ENCODE measurements at places on chromosomes 16 and 17.

DNA sequence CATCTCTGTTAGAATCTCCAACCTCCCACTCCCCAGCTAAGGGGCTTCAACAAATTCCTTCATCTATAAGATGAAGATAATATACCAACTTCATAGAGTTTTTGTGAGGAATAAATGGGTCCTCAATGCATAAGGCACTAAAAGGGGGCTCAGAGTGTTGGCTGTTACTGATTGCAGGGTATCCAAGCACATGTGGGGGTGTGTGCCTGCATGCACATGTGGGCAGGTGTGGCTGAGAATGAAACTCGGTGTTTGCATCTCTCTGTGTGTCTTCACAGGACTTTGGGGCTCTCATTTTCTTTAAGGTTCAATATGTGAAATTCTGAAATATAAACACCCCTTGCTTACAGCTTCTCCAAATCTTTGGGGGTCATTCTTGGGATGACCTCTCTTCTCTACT lies 4.1 kb upstream of the PPP1R9B start:
- peak; percentile 31 for DNase-seq

- DNase-seq: no peak
These were observed 219.7 kb upstream of the CDH5 start for GRCh38 chr16:66146798-66147197.

GRCh38 chr16:77960766-77961165 lies 61.6 kb upstream of the CLEC3A start:
- DNase-seq: no peak

DNA sequence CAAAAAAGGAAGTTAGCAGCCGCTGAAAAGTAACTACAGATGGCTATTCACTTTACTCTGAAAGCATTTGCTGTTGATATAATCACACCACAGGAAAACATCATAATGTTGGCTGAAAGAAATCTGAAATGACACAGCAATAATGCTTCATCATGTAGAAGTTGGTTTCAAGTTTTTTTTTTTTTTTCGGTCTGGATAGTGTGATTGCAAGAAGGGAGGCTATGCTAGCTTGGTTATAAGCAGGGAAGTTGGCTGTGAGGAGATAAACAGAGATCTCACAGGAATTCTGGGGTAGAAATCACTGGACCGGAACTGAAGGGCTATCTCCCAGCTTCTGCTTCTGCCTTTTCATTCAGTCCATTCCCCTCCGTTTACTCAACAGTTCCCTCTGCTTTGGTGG lies 57.9 kb downstream of the MYO1D start:
- DNase-seq: peak; percentile 70

DNA sequence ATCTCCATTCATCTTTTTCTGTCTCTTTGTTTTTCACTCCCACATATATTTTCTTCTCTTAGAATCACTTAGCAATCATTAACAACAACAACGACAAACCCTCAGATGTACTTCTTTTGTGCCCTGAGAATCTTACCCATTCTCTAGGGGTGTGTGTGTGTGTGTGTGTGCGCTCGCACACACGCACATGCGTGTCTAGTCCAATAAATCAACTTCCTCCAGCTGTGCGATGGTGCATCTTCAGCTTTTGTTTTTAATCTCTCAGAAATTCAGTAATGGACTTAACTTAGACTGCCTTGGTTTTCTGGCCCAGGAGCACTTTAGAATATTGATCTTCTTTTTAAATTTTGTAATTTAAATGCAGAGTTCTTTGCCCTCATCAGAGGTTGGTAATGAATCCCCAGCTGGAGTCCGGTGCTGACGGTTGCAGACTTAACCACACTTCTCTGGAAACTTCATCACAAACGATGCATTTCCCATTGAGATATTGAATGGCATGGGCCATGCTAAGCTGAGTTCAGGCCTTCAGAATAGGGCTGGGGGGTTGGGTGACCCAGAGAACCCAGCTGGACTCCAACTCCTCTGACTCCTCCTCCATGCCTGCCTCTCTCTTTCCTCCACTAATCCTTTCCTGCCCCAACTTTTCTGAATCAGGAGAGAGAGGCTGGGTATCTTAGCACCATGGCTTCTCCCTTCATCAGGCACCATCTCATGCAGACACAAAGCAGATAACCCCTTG lies 193.9 kb downstream of the ZNF18 start:
- DNase-seq: no peak

GRCh38 chr17:41322094-41322902 lies 6.8 kb upstream of the KRTAP17-1 start:
- DNase-seq: no peak

DNA sequence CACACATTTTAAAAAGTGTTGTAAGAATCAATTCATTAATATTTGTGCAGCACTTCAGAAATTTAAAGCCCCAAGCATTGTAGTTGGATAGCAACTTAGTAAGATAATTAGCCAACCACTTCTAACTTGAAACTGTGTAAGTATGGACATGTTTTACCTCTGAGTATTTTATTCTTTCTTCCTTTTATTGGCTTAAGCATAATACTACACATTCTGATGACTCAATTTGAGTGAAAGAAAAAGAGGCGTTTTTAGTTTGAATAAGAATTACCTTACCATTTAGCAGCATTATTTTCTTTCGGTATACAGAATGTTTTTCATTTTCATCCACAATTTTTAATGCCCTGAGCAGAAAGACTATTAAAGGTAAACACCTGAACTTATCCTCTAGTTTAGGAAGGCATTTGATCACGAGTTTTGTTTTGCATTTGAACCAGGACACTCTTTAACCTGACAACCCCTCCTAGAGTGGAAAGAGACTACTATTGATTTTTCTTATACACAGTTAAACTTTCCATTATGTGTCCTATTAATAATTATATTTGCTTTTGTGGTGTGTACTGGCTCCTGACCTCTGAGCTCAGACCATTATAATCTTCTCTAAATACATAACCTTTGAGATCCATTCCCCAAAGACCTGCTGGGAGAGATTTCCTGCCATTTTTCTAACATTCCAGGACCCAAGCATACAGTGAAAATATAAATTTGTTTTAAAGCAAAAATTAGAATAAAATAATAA lies 9.2 kb downstream of the NACA2 start:
- DNase-seq: no peak

GRCh38 chr17:69609473-69610305 lies 195.2 kb downstream of the MAP2K6 start:
- no peak for DNase-seq

DNA sequence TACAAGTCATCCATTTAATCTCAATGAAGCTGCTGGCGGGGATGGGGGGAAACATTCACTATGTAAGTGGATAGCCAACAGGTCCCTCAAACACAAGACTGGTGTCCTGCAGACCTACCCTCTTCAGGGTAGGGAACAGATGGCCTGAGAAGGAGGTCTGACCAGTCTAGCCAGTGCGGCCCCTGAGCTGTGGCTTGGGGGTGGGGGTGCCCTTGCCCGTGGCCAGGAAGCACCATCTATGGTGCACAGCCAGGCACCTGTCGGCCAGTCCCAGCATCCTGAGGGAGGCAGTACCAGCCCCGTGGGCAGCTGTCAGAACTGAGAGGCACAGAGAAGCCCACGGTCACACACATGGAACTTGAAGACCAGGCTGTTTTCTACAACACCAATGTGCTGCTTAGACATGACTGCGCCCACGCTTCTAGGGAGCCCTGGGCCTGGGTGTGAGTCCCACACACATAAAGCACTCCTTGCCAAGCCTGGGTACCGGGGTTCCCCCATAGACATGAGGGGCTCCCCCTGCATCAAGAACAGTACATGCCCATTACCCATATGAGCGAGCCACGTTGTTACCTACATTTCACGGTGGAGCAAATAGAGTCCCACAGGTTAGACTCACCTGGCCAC lies 40.9 kb downstream of the RMI2 start:
- no peak for DNase-seq

DNA sequence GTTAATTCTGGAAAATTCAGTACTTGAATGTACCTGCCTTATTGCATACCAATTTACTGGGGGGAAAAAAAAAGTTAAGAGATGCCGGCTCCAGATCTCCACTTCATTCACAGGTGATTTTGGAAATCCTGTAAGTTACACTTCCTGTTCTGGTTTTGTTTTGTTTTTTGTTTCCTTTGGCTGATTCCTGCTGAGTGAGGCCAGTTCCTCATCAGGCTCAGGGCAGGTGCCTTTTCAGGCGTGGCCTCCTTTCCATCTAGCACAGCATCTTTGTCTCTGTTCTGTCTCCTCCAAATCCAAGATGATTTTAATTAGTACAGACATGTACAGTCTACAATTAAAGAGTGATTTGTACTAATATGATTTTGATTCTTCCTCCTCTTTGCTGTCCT lies 19.2 kb downstream of the CYB561 start:
- DNase-seq: no peak

DNA sequence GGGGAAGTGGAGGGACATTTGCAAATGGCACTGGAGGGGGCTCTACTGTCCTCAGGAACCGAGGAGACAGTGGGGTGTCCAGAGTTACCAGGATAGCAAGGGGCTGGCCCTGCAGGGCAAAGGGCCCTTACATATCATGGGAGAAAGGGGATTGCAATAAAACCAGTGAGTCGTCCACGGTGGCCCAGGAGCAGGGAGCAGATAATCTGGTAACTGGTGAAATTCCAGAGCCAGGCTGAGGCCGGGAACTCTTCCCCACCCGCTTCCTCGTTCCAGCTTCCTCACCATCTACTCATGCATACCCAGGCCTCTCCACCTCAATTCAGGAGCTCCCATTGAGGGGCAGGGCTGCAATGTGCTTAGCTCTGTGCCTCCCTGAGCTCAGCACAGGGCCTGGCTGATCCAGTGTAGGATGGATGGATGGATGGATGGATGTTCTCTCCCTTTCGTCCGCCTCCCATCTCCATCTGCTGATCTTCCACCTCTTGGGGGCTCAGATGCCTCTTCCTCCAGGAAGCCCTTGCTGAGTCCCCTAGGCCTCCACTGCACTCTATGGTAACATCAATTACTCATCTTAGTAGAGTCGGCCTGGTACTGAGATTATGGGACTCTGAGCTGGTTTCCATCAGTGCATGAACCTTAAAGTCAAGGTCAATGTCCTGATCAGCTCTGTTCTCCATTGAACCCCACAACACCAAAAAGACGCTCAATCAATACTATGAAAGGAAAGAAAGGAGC lies 41.2 kb upstream of the NDRG4 start:
- no peak for DNase-seq

DNA sequence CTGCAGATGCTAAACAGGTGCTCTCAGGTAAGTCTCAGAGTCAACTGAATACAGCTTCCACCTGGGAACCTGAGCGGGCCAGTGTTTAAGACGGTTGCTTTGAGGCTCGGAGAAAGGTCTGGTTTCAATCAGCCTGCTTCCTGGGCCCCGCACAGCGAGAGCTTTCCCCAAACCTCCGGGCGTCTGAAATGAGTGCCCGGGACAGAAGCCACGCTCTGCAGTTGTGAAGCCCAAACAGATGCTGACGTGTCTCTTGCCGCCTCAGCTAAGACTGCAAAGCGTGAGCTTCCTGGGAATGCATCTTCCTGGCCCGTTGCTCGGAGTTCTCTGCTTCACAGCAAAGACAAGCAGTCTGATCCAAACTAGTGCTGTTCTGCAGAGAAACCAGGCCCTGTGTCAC lies 36.7 kb downstream of the PLXDC1 start:
- DNase-seq: no peak

DNA sequence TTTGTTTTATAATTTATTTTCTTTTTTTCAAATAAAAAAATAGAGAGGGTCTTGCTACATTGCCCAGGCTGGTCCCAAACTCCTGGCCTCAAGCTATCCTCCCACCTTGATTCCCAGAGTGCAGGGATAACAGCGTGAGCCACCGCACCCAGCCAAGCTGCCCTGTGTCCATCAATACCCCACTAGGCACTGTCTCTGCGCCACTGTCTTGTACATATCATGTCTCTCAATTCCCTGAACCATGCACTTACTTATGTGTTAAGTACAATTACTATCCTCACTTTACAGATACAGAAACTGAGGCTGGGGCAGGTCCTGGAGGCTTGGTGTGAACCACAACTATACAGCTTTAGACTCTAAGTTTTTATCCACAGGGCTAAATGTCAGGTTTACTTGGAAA lies 11.7 kb downstream of the NSMCE1 start:
- DNase-seq: no peak

GRCh38 chr16:54542805-54543505 lies 256.4 kb upstream of the IRX3 start:
- no peak for DNase-seq

DNA sequence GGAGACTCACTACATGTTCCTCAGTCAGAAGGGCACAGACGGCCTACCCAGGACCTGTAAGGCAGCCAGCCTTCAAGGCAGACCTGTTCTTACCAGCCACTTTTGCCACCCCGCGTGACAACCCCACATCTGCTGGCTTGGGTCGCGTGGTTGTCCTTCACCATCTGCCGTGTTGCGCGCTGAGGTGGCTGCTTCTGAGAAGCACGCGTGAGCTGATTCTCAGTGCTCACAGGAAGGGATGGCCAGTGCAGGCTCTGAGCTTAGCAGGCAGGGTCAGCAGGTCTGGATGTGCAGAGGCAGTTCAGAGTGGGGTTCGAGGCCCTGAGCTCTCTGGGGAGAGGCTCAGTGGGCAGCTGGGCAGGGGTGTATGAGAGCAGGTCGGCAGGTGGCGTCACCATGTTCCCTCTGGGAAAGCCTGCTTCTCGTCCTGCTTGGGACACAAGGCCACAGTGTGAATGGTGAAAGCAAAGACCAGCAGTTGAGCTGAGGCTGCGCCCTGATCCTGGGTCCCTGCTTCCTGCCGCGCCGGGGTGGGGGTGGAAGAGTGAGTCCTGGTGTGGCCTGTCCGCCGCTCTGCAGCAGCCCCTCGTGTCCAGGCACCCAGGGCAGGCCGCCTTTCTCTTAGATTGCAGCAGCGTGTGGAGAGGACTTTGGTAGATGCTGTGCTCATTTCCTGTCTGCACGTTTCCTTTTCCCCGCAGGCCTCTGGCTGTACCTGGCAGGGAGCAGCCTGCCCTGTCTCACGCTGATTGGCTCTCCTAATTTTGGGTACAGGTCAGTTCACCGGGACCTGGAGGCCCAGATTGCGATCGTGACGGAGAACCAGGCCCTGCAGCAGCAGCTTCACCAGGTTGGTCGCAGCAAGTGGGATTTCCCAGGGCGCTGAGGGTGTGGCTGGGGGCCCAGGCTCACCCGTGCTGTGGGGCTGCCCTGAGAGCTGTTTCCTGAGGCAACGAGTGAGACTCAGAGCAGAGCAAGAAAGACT lies 36.0 kb downstream of the PGS1 start:
- no peak for DNase-seq

DNA sequence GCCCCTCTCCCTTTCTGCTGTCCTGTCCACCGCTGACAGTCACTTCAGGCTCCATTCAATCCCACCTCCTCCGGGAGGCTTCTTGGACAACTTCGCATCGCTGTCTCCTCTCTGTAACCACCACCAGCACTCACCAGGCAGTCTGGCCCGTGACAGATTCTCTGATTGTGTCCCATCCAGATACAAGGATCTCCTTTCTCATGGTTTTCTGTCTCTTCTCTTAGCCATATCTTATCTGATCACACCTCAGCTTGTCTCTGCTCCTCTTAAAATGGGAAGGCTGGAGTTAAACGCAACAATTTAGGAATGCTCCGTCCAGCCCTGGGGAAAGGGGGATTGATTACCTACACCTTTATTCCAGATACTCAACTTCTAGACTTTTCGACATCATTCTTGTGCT lies 56.9 kb upstream of the ARHGAP44 start:
- DNase-seq: no peak

GRCh38 chr16:3389663-3390338 lies 11.0 kb downstream of the ZSCAN32 start:
- DNase-seq: no peak

GRCh38 chr16:70702624-70703023 lies 16.8 kb upstream of the MTSS2 start:
- DNase-seq: peak; percentile 19

Measured in hematopoietic multipotent progenitor cell treated with erythropoietin and hydrocortisone succinate and interleukin-3 and kit ligand, for 15 days (in vitro differentiated cells).